ENCODE measurements at places on chromosomes 7 and 10.
A peak's percentile ranks its signal among the peaks of the same experiment; 100 is the strongest.

GRCh38 chr10:16483241-16483917 is 38.3 kb downstream of the C1QL3 start:
- DNase-seq = no peak

DNA sequence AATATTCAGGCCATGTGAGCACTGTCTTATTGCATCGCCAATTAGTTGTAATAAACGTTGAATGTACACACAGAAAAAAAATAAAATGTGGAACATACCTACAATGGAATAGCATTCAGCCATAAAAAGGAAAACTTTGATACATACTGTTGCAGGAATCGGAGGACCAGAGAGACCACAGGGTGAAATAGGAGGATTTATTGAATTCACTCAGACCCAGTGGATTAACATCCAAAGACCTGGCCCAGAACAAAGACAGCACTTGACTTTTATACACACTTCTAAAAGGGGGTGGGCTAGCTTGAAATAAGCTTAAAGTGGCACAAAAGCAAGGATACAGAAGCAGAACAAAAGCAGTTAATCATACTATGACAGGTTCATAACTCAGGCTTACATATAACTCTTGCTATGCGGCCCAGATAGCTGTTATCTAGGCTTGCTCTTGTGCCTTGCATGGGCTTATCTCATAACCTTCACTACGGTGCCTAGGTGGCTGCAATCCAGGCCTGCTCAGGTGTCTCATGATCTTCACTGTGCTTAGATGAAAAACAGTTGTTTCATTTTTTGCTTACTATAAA is 292.2 kb upstream of the TAC1 start:
- DNase-seq = no peak

DNA sequence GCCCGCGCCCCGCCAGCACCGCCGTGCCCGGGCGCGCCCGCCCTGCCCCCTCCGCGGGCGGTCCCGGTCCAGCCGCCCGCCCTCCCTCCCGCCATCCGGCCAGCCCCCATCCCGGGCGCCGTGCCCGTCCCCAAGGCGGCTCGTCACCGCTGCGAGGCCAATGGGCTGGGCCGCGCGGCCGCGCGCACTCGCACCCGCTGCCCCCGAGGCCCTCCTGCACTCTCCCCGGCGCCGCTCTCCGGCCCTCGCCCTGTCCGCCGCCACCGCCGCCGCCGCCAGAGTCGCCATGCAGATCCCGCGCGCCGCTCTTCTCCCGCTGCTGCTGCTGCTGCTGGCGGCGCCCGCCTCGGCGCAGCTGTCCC is at the start of gene HTRA1:
Gene HTRA1, plus strand, starts transcription at position 187 of the 362 bp plus-strand sequence. Its CDS starts 100 bp downstream, at position 287.
- no peak for DNase-seq

GRCh38 chr7:115851291-115851690 is 179.3 kb downstream of the TFEC start:
- no peak for DNase-seq

GRCh38 chr10:26215935-26216584 is 514 bp upstream of the GAD2 start:
- no peak for DNase-seq

DNA sequence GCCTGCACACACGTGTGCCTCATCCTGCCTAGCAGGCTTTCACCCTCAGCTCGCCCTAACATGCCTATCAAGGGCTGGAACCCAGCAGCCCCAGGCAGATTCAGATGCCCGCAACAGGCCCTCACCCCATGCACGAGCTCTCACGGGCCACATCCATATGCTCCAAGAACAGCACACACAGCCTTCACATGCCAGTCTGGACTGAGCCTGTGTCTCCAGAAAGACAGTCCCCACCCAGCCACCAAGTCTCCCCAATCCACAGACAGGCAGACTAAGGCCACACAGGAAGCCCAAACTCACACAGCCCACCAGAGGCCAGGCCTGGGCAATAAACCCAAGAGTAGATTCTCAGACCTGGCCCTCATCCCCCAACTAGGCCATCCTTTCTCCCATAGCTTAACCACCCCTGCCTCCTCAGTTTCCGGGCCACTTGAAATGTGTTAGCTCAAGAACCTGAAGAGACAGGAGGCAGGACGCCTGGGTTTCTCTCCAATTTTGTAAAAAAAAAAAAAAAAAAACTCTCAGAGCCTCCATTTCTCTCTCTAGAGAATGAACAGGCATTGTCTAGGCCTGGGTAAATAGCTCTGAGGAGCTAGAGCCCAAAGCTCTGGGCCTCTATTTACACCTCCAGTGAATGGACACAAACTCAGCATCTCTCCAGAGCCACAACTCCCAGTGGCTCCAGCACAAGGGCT is 6.8 kb downstream of the LDB1 start:
- no peak for DNase-seq

GRCh38 chr7:44324204-44324480 is 1.3 kb downstream of the CAMK2B start:
- DNase-seq = no peak

- no peak for DNase-seq
Observed at GRCh38 chr10:3735175-3735574, 49.8 kb downstream of the KLF6 start.

- DNase-seq = no peak
Observed at GRCh38 chr10:50621968-50622705, 1.6 kb downstream of the SGMS1 start.

DNA sequence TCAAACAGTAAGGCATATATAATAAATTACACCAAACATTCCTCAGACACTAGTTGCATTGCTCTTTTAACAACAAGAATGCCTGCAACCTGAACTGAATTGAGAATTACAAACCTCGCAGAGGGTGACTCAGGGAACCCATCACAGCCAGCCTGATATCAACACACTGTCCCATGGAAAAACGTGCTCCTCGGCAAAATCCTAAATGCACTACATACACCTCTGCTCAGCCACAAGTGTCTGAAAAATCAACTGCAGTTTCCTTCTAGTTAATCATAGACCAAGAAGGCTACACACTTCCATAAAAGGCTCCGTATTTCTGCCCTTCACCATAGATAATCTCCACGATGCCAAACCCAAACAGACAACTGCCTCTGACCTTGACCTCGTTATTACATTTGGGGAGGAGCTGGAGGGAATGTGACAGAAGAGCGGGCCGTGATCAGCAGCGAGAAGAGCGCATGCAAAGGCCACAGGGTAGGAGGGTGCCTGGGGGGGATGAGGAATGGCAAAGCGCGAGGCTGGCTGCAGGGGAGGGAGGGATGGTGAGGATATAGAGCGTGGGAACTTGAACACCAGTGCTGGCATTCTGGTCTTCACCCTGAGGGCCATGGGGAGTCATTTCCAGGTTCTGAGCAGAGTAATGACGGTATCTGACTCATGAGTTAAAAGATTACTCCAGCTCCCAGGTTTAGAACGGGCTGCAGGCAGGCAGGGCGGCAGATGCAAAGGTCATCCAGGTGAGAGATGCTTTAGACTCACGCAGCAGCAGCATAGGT is 201.9 kb upstream of the FRMD4A start:
- DNase-seq = no peak

- DNase-seq = no peak
Observed at GRCh38 chr10:43739161-43739560, 90.5 kb upstream of the ZNF32 start.

- DNase-seq = no peak
Observed at GRCh38 chr10:71565284-71566000, 154.1 kb downstream of the C10orf105 start.

DNA sequence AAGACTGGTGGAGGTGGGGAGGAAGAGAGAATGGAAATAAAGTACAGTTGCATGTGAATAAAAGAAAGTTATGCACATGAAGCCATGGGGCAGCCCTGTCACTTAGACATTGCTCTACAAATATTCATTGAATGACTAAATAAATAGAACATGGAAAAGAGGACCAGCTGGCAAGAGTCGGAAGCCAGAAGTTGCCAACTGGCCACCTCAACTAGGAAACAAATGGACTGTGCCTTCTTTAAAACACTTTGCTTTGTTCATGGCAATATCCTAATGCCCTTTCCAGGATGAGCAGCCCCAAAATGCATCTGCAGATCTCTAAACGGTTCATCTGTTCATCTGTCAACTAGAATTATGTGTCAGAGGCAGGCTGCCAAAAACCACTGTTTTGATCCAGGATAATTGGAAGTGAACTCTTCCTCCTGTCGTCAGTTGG is 157.3 kb downstream of the NOC3L start:
- DNase-seq = no peak

DNA sequence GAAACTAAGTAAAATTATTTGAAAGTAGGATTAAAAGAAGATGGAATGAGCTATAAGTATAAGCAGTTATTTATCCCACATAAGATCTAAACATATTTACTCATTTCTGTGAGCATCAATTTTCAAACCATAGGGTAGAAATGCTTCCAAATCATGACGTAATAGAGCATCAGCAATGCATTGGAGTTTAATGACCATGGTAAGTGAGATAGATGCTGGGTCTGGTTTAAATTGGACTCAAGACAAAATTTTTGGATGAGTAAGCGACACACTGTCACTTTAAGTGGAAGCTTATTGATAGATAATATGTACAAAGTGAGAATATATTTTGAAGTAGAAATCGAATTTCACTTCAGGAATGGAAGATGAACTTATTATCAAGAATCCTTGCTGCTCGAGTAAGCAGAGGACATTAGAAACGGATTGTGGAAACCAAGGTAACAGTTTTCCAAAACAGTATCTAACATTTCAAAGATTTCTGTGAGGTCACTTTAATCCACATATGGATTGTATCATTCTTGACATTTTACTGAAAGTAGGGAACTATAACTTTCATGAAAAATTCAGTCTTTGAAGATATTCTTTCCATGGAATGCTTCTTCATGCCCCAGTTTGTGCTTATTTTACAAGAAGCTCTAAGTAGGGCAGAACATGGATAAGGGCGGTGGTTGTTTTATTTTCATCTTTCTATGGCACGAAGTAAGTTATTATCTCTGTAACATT is 85.8 kb downstream of the AGMO start:
- DNase-seq = no peak

GRCh38 chr7:32059289-32060011 is 10.8 kb downstream of the PDE1C start:
- DNase-seq = no peak

- DNase-seq = no peak
Observed at GRCh38 chr10:78893217-78893616, 175.5 kb upstream of the ZMIZ1 start.

DNA sequence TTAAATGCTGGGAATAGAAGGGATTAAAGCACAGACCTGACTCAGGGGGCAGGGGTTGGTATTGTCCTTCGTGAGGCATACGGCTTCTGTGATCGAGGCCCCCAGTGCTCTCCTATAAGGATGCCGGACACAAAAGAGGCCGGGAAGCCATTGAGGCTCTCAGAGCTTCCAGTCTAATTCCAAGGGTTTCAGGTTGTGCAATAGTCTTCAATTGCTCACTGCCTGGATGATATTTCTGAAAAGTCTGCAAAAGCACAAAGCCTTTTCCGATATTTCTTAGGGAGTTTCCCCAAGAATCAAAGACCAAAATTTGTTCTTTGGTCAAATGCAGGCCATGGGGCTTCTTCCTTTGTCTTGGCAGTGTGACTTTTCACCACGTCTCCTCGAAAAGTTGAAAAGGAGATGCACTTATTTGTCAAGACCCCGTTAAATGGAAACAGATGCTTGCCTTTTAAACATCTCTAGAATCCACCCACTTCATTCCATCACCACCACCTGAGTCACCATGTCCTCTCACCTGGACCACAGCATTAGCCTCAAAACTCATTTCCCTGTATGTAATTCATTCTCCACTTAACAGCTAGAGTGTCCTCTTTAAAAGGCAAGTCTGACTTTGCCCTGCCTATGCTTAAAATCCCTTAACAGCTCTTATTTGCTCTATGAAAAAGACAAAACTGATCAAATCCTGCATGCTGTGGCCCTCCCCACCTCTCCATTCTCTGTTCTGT is 134.8 kb upstream of the NAMPT start:
- no peak for DNase-seq

DNA sequence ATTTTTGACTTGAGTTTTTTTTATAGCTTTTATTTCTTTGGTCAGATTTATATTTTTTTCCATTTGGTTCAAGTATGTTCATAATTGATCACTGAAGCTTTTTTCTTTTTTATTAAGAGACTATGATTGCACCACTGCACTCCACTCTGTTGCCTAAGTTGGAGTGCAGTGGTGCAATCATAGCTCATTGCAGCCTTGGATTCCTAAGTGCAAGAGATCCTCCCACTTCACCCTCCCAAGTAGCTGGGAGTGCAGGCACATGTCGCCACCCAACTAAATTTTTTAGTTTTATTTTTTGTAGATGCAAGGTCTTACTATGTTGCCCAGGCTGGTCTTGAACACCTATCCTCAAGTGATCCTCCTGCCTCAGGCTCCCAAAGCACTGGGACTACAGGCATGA is 97.7 kb upstream of the KIF5B start:
- DNase-seq = no peak

- DNase-seq = no peak
Observed at GRCh38 chr7:131007439-131008330, 273.7 kb upstream of the KLF14 start.

- no peak for DNase-seq
Observed at GRCh38 chr10:31095677-31096560, 64.3 kb upstream of the ZNF438 start.

GRCh38 chr10:99537086-99537988 is 4.6 kb downstream of the NKX2-3 start:
- DNase-seq = no peak

- DNase-seq = no peak
Observed at GRCh38 chr10:32239769-32240168, 107.2 kb downstream of the EPC1 start.

DNA sequence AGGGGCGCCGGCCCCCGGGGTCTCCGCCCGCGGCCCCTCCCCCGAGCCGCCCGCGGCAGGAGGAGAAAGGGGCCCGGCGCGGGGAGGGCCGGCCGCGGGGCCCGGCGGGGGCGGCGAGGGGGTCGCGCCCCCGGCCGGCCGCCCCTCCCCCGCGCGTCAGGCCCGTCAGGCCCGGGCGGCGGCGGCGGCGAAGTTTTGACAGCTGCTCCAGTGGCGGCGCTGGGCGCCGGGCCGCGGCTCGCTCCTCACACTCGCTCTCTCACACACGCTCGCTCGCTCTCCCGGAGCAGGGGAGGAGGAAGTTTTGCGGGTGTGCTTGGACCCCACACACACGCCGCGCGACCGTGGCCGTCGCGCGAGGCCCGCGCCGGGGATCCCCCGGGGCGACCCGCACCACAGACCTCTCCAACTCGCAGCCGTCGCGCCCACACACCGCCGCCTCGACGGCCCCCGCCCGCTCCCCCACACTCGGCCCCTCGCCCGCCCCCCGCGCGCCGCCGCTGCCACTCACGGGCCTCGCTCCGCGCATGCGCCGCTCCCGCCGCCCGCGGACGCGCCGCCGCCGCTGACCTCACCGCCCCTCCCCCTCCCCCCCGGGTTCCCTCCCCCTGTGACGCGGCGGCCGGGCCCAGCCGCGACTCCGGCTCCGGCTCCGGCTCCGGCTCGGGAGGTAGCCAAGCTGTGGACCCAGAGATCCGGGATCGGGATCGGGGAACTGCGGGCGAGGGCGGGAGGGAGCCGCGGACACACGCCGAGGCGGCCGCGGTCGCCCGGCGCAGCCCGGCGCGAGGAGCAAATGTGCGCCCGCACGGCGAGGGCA is 518 bp upstream of the KMT2C start:
- DNase-seq = peak; percentile 84
